Occipital lobe (tissue), 3 donors: ENCODE measurements at places on chromosomes 3 and 15. TPM values are rescaled to one million over a fixed set of nuclear protein-coding genes. Genes with fewer than 3 reads are reported as not detected.

Gene GOLGA8H
- 0.31 TPM for total RNA-seq

Gene IGDCC3
- total RNA-seq: 7.6 TPM

Gene SYNM
- 6.6 TPM for total RNA-seq

Gene BOC
- 11.2 TPM for total RNA-seq

Gene CLRN1
- not detected for total RNA-seq

Gene PHC3
- 55.2 TPM for total RNA-seq

Gene AQR
- 36.8 TPM for total RNA-seq

Gene COL8A1
- total RNA-seq: 0.62 TPM

DNA sequence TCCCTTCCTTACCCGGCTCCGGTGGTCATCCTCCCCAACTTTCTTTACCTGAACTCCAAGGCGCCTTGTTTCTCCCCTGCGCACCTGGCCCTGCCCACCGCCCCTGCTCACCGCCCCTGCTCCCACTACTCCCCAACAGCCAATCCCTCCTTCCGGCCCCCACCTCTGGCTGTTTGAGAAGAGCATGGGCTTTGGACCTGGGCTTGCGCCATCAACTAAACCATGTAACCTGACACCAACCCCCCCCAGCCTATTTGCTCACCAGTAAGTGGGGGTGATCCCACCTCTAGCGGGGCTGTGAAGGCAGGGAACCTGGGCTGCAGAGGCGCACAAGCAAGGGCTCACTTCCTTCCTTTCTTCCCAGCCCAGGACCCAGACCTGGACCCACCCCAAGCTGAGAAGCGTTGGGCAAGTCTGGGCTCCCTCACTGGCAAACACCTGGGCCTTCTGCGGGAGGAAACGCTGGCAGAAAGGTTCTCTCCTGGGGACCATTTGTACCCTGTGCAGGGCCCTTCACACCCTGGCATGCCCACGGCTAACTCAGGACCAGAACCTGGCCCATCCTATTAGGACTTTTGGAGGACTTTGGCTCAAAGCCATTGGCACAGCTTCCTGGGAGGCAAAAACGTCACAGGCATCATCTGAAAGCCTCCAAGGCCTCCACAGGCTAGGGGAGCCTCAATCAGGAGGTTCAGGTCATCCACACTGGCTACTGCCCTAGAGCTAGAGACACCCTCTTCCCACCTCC lies at the start of gene PLXNB1:
Gene PLXNB1 (minus strand): TSS at position 127 of the 748 bp plus-strand sequence. CDS start 5,475 bp downstream, outside the sequence.
- DNase-seq: no peak

DNA sequence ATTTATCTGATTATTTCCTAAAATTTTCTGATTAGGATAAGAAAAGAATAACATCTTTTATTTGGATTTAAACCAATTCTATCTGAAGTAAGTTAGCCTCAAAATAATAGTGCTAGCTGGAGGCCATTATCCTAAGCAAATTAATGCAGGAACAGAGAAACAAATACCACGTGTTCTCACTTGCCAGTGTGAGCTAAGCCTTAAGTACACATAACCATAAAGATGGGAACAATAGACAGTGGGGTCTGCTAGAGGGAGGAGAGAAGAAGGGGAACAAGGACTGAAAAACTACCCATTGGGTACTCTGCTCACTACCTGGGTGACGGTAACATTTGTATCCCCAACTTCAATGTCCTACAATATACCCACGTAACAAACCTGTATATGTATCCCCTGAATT lies 31.3 kb upstream of the LYSMD4 start:
- DNase-seq: no peak

DNA sequence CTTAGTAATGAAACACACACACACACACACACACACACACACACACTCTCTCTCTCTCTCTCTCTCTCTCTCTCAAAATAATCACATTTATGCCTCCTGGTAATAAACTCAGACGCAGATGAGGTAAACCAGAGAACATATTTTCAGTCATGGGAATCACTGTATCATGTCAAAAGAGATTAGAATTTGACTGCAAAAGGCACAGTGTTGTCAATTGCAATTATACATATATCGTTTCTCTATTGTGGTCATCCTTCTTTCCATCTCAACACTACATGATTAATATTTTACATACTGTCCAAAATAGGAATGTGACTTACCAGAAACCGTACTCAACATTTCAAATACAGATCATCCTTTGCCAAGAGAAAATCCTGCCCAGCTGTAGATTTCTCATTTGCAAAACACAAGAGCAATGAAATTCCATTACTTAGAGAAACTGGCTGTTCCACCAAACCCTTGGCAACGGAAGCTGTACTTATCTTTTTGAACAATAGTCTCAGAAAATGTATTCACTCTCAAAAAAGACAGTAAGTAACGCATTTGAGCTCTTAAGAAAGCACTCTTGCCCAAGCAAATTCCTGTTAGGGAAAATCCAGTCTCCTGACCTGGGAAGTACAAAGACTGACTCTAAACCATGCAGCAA lies 24.3 kb downstream of the PDZRN3 start:
- no peak for DNase-seq

DNA sequence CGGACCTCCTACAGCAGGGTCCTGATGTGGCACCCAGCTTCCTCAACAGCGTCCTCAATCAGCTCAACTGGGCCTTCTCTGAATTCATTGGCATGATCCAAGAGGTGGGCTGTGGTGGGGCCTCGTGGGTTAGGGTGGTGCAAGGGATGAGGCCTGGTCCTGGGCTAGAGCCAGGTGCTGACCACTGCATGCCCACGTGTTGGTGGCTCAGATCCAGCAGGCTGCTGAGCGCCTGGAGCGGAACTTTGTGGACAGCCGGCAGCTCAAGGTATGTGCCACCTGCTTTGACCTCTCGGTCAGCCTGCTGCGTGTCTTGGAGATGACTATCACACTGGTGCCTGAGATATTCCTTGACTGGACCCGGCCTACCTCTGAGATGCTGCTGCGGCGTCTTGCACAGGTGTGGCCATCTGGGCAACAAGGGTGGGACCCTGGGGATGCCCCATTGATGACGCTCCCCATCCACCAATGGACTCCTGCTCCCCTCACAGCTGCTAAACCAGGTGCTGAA lies 3.8 kb downstream of the AMIGO3 start:
- no peak for DNase-seq

DNA sequence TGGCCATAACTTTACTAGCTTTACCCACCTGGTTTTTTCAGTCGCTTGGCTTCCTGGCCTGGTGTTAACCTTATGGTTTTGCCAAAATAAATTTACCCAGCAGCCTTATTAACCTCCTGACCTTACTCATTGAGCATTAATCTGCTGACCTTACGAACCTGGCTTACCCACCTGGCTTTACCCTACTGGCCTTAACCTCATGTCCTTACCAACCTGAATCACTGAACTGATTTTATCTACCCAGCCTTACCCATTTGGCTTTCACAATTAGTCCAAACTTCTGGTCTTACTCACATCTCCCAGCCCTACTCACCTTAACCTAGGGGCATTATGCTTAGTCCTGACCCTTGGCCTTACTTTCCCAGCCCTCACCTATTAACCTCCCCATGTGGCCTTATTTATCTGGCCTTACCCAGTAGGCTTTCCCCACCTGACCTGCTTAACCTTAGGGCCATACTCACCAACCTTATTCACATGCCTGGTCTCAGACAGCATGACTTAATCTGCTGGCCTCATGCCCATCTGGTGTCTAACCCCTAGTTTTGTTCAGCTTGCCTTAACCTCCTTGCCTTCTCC lies 93.4 kb downstream of the IL12A start:
- no peak for DNase-seq

GRCh38 chr15:71677352-71677751 lies 133.0 kb upstream of the NR2E3 start:
- no peak for DNase-seq

DNA sequence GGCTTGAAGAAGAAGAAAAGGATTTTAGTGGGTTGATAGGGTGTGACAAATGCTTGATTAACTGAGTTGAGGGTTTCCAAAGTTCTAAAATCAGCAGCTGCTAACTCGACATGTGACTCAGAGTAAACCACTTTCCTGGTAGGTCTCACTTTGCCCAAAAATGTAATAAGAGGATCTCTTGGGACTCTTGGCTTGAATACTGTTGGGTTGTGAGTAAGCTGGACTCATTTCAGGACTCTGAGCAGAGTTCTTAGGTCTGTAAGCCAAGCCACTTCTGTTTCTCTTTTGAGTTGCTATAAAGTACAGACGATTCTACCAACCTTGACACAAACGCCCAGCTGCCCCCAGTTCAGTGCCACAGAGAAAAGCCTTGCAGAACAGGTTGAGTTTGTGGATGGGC lies 241.1 kb downstream of the ZNF621 start:
- DNase-seq: no peak

- DNase-seq: no peak
Measured at GRCh38 chr3:23601091-23601822, 204.5 kb upstream of the UBE2E1 start.

DNA sequence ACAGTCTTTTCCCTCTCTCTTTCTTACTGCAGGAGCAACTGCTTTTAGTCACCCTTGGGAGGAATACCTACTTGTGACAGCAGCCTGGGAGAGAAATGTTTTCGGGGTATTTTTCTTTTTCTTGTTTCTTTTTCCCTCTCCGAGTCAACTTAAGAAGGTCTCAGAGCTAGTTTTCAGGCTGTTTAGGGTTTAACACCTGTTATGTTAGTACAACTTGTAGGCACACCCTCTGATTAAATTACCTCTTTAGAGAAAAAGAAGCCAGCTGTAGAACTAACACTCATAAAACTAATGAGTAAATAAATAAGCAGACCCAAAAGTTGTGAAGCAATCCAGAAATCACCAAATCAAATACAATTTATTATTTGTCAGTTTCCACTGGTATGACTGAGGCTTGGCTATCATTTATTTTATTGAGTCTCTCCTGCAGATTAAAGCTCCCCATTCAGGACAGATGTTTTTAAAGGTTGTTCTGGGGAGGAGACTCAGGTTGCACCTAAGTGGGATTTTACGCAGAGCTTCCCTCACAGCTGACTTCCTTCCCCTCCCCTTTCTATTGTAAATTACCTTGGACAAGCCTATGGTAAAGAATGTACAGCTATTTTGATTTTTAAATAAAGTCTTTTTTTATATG lies 112.5 kb downstream of the FOXB1 start:
- DNase-seq: no peak

- no peak for DNase-seq
Measured at GRCh38 chr15:76932135-76932966, 802 bp downstream of the RCN2 start.

- no peak for DNase-seq
Measured at GRCh38 chr3:15291589-15292541, 40.5 kb downstream of the SH3BP5 start.

DNA sequence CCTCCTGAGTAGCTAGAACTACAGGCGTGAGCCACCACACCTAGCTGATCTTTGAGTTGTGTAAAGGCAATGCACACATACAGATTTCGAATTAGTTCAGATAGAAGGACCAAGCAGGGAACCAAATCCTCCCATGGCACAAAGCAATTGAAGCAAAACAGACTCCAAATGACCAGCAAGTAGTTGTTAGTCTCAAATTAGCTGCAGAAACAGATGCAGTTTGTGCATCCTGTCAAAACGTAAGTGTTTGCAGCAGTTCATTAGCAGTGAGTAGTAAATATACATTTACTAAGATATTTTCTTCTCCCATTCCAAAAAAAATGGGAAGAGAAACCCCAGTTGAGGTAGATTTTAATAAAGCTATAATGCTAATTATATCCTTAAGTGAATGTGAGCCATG lies 15.8 kb upstream of the FAM174B start:
- no peak for DNase-seq

GRCh38 chr3:58256511-58256910 lies 18.9 kb downstream of the ABHD6 start:
- no peak for DNase-seq

DNA sequence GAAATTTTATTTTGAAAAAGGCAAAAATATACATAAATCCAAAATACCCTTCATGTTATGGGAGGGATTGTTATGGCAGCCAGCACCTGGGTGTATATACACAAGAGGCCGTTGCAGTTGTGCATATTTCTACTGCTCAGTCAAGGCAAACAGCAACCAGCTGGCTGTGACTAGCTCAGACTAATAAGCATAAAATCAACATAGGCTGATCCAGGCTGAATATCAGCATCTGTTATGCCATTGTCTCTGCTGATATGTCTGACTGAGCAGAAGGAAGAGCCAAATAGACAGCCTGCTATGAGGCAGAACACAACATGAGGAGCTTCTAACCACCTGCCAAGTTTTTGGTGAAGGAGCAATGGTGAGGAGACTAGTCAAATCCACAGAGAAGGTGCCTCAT lies 457.5 kb upstream of the ALCAM start:
- no peak for DNase-seq

DNA sequence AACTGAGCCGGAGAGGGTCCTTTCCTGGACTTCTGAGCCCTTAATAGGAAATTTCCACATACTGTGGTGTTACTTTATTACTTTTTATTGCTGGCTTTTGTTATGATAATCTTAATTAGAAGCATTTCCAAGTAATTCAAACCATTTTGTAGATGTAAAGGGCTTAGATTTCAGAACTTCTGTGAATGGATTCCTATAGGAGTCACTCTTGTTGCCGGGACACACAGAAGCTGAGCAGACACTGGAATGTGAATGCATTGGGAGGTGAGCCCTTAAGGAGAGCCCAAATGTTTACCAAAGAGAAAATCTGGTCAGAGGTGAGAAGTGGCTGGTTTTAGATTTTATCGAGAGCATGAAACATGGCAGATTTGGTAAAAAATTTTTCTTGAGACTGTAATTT lies 87.4 kb downstream of the FNDC3B start:
- DNase-seq: no peak

DNA sequence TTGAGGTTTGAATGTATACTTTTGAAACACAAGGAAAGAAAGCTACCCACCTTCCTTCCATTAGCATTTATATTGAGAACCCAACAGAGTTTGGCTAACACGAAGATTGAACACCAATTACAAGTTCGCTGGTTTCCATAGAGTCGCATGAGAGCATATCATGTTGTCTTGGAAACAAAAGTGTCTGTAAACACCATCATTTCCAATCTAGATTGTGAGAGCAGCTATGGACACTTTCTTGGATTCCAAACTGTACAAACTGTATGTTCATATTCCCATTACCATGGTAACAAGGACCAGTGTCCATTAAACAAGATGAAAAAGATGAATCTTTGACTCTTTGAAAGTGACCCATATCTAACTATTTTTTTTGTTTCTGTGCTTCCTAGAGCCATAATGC lies 529.9 kb upstream of the ROBO1 start:
- no peak for DNase-seq

- DNase-seq: no peak
Measured at GRCh38 chr3:173663696-173664111, 266.2 kb downstream of the NLGN1 start.

- peak; percentile 23 for DNase-seq
Measured at GRCh38 chr3:68972358-68972979, 40.1 kb upstream of the TAFA4 start.

DNA sequence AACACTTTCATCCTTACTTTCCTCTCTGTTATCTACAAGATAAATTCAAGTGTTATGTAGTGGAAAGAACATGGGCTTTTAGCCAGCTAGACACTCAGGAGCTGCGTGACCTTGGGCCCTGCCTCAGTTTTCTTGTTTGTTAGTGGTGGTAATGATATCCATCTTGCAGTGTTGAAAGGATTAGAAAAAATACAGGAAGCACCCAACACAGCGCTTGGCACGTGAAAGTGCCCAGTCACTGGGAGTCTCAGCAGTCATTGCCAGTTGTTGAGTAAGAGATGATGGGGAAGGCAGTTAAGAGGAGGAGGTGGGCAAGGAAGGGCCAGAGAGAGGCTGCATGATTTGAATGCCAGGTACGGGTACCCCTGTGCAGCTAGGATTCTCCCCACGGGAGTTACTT lies 5.3 kb downstream of the PDIA5 start:
- DNase-seq: no peak
